ENCODE measurements at places on chromosomes 16 and 17. TPM values are rescaled to one million over a fixed set of nuclear protein-coding genes. Genes with fewer than 3 reads are reported as not detected.

DNA sequence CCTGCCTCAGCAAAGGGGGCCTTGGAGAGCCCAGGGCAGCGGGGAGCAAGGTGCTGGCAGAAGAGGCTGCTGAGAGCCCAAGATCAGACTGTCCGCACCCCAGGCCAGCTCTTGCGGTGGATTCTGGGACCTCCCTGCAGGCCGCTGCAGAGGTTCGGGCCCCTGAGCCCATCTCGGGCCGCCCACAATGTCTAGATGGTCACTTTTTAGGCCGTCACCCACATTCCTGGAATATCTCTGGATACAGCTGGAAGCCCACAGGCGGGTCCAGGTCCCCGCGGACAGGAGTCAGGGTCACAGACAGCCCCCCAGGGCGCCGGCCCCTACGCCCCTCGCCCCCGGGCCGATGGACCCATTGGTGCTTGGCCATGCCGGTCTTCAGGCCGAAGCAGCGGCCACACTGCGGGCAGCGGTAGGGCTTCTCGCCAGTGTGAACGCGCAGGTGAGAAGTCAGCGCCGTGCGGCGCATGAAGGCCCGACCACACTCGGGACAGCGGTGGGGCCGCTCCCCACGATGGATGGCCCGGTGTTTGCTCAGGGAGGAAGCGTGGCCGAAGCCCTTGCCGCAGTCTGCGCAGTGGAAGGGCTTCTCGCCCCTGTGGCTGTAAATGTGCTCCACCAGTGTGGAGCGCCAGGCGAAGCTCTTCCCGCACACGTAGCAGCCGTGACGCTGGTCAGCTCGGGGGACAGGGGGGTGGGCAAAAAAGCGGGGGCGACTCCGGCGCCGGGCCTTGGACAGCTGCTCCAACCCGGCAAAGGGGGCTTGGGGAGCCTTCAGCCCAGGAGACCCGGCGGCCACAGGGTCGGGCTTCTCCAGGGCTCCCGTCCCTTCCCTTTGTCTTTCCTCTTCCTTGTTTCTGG, 2.1 kb downstream of the ZNF747 start:
- no peak for DNase-seq

GRCh38 chr17:7846765-7847661, 7.9 kb upstream of the TMEM88 start:
- no peak for DNase-seq

DNA sequence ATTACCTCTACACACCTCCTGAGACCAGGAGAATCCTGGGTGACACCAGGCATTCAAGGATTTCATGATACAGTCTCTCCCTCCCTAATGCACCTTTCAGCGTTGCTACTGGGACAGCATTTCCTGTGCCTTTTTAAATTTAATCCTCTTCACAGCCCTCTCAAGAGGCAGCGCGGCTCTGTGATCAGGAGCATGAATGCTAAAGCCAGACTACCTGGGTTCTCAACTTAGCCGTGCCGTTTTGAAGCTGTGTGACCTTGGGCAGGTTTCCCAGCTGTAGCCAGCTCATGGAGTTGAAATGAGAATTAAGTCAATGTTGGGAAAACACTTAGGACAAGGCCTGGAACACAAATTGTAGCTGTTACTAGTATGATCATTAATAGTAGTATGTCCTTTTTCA, 191.8 kb downstream of the XYLT1 start:
- DNase-seq = no peak

The HS3ST3A1 gene
- 8.4 TPM for total RNA-seq

DNA sequence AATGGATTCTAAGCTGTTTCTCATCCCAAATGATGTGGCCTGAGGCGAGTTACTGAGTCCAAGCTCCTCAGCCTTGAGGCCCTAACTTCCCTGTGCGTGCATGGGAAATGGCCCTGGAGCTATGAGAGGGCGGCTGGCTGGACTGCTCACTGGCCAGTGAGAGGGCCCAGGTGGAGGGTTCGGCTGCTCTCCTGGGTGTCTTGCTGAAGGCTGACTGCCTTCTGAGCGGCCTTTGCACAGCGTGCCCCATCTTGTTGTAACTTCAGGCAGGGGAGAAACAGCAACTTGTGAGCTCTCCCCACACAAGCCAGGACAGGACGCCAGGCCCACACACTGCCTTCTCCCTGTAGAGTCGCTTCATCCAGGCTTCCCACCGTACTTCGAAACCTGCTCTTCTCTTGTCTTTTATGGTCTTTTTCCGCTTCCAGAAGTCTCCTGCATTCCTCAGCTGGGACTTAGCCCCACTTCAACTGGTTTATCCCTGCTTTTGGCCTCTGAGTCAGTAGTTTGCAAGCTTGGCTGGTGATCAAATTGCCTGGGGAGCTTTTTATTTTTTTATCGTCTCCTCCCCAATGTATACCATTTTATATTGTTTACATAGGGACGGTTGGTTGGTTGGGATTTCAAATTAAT, 13.3 kb downstream of the CDH3 start:
- DNase-seq = peak; percentile 16

DNA sequence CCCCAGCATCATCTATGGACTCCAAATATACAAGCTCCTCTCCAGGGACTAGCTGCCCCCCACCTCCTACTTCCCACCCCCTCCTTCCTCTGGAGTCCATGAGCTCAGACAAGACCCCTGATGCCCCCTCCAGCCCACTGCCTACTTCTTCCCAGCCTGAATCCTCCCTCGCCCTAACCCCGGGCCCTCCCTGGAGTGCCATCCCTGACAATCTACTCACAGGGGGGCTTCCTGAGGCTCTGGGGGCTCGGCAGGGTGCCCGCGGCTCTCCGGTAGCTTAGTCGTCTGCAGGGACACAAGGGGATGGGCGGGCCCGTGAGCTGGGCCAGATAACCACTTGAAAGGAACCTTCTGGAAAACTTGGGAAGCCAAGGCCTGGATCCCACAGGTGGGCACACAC, 15.1 kb downstream of the MPP3 start:
- no peak for DNase-seq

- DNase-seq = peak; percentile 46
Measured at GRCh38 chr16:21663889-21664647, at the start of gene OTOA. Gene OTOA, plus strand, starts transcription at chr16:21663968. Its CDS starts 14,547 bp downstream, at chr16:21678515.

- DNase-seq = no peak
Measured at GRCh38 chr17:35841505-35841904, 27.2 kb downstream of the HEATR9 start.

DNA sequence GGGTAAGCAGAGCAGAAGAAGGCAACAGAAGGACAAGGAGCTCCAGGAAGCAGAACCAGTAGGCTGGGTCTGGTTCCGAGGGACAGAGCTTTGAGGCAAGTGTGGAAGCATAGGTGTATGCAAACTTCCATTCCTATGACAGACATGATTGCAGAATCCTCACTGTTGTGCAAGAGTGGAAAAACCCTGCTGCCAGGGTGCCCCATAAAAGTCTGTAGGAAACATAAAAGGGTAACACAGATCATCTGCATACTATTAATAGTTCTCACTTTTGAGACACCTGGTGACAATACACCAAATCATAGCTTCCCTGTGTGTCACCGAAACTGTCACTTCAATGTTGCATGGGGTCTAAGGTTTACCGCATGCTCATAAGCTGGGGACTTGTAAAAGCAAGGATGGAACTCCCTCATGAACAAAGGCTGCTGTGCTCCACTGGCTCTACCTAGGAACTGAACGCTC, 39.7 kb downstream of the ARHGAP17 start:
- DNase-seq = no peak

DNA sequence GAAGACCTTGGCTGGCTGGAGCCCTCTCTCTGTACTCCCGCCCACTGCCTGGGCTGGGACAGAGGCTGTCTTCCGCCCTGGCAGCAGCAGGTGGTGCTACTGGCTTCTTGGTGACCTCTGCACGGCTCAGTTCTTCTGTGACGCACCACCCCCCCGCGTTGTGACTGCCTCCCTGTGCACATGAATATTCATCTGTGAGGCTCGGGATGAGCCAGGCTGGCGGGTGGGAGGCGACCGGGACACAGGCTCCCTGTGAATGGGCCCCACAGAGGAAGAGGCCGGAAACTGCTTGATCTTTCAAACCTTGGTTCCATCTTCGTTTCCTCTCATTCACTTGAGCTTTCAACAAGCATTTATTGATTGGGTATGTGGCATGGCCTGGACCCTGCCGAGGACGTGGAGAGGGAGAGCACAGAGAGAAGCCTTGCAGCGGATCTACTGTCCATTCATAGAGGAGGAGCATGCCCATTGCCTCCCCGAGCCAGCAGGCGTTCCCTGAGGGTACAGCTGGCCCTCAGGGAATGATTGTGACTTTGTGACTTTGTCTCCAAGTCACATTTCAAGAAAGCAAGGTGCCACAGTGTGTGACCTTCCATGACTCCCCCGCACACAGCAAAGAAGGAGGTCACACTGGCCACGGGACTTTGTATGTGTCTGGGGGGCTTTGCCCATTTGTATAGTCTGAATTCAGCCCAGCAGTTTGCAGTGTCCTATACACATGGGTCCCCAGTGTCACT, 45.0 kb downstream of the B9D1 start:
- peak; percentile 87 for DNase-seq

DNA sequence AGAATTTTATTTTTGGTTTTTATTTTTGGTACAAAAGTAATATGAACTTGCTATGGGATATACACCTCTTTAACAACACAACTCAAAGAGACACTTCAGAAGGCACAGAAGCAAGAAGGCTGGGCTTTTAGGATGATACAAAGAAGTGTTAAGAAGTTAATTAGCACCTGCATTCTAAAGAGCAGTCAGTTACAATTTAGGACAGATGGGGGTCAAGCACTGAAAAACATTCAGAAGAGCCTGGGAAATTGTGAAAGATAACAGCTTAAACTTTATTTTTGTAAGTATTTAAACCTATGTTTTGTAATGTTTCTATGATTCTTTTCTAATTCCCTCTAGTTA, 163.5 kb downstream of the CDH8 start:
- DNase-seq = peak; percentile 4

DNA sequence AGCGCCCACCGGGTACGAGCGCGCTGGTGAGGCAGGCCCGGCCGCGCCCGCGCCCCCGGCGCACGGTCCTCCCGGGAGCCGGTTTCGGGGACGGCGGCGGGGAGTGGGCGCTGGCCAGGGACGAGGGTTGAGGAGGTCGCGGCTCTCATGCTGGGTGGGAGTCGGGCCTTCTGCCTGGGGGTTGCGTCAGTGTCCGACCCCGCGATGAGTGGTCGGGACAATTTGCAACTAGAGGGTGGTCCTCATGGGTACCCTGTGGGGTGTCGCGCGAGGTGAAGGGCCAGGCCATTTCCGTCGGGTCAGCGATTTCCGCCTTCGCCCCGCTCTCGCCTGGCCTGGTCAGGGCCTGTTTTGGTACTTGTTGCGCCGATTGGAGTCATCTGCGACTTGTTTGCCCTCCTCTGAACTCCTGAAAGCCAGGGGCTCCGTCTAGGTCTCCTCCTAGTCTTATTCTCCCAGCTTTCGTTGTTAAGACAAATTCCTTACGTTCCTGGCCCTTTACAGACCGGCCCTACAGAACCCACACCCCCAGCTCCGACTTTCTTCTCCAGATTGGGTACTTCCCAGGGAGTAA, 14.9 kb downstream of the NAA60 start:
- peak; percentile 76 for DNase-seq

The DDX5 gene
- total RNA-seq = 1,090 TPM

DNA sequence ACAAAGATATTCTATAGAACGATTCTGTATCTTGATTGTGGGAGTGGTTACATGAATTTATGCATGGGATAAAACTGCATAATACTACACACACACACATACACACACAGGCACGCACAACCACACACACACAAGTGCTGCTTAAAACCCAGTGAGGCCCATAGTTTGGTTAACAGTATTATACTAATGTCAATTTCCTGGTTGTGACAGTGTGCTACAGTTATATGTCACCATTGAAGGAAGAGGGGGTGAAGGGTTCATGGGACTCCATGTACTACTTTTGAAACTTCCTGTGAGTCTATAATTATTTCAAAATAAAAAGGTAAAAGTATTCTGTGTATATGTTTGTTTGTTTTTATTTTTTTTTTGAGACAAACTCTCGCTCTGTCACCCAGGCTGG, 8.1 kb downstream of the ZC3H7A start:
- DNase-seq = no peak

GRCh38 chr17:64500862-64501765, 4.3 kb upstream of the POLG2 start:
- no peak for DNase-seq

- DNase-seq = peak; percentile 0
Measured at GRCh38 chr17:17380145-17380925, 77.2 kb downstream of the NT5M start.

The NRN1L gene
- 2.0 TPM for total RNA-seq

GRCh38 chr16:84508502-84508901, 4.0 kb upstream of the MEAK7 start:
- no peak for DNase-seq

The HBQ1 gene
- not detected for total RNA-seq

- no peak for DNase-seq
Measured at GRCh38 chr17:1227365-1227764, 42.9 kb upstream of the BHLHA9 start.

- DNase-seq = no peak
Measured at GRCh38 chr17:21190078-21190477, 23.9 kb downstream of the TMEM11 start.

The BRIP1 gene
- 66.4 TPM for total RNA-seq

- peak; percentile 72 for DNase-seq
Measured at GRCh38 chr16:1823821-1824220, 2.8 kb downstream of the HAGH start.

GRCh38 chr16:4962716-4963115, 4.6 kb downstream of the SEC14L5 start:
- DNase-seq = no peak

The KRTAP4-3 gene
- not detected for total RNA-seq

DNA sequence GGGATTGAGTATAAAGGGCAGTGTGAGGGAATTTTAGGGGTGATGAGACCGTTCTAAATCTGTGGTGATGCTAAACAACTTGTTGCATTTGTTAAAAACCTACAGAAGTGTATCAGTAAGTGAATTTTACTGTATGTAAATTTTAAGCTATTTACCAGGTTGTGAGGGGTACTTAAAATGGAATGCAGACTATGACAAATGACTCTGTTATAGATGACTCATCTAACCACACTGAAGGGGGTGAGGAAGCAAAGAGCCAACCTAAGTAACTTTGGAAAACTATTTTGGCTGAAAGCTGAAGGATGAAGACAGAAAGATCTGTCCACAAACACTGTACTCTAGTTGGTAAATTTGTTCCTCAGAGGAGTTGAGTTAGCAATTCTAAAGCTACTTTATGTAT, 5.3 kb upstream of the MKS1 start:
- no peak for DNase-seq

DNA sequence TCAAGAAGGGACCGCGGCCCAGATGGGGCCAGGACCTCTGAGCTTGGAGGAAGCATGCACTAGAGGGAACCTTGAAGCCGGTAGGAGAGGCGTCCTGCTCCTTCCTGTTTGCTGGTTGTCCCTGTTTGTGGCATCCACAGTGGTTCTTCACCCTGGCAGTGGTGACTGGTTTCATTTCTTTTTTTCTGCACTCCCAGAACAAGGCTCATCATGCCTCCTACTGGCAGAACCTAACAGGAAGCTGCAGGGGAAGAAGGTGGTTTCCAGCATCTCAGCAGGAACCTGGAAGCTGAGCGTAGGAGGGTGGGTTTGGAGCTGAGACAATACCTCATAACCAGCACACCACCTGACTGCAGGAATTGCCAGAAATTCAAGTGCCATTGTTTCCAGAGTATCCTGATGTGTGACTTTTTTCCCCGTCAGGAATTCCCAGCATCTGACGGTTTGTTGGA, 5.8 kb downstream of the TMEM231 start:
- peak; percentile 69 for DNase-seq

- DNase-seq = no peak
Measured at GRCh38 chr16:22675745-22676540, 138.0 kb upstream of the HS3ST2 start.
